ENCODE measurements at places on chromosomes 4 and X. TPM values are rescaled to one million over a fixed set of nuclear protein-coding genes. Genes with fewer than 3 reads are reported as not detected.

GRCh38 chr4:89493367-89493766, 185.8 kb upstream of the GPRIN3 start:
- no peak for DNase-seq

DNA sequence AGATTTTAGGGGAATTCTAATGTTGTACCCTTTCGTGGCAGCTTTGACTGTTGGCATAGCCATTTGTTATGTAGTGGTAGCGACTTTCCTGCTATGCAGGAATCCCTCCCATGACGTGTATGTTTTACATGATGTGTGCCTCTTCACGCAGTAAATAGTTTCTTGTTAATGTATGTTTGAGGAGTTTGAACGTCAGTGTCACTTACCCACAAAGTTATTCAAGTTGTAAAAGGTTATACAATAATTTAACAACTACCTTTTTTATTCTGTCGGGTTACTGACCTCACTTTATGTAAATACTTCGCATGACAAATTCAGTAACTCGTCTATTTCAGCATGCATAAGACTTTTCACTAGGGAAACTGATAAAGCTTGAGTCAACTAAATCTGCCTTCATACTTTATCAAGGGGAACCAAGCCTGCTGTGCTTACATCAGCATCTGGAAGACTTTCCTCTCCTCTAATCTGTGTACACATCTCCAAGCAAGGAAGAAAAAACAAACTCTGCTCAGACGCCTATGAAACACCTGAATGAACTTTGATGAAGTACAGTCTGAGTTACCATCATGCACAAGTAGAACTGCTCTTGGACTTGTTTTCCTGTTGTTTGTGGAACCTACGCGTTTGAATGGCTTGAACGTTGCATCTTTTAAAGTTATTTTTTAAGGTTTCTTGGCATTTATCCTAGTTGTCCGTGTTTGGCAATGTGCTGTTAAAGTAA, 61.2 kb downstream of the SLC9A6 start:
- DNase-seq, result no peak

DNA sequence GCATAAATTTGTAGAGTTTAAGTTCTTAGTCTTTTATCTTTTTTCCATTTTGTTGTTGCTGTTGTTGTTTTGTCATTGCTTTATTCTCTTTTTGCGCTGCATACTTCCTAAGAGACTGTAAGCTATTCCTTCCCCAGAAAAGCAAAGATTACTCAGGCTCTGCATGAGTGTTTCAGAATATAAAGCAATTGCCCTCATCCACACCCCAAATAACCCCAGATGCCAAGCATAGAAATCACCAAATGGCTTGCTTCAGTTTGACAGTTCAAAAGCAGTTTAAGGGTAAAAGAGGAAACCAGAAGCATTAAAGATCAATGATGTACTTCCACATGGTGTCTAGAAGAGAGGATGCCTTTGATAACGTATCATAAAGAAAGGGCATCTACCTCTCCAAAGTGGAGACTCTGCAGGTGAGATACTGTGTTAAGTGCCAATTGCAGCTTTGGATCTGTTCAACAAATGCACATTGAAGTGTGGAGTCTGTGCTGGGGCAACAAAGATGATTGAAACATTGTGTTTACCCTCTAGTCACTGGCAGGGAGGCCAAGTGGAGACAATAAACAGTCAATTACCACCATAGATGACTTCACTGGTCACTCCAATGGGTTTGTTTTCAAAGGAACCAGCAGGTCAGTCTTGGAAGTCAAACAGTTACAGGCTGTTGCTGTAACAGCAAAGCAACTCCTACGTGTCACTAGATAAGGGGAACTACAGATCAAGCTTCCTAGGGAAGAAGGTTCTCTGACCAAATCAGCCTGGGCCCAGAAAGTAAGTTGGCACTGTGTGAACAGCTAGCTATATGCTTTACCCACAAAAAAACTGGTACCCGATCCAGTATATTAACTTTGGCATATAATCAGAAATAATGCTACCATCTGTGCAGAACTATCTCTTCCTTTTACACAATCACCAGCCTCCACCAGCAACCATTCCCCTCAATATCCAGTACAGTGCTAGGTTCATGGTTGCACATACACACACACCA, 40.6 kb upstream of the IL21 start:
- DNase-seq, result no peak

DNA sequence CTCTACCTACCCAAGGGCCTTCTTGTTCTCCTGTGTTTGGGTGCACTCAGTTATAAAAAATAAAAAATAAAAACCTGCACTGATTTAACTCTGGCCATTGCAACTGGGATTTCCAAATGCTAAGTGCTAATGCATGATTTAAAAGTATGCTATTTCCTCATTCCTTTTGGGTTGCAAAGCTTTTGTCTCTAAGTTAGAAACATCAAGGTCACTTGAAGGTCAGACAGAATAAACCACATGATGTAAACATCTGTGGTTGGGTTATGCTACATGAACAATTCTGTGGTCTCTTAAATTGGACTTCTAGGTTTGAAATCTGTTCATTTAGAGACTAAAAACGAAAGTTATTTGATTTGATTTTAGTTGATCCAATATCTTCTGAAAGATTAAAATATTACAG, 1547.4 kb upstream of the TENM3 start:
- no peak for DNase-seq

GRCh38 chr4:54230484-54231418, 1.7 kb downstream of the PDGFRA start:
- DNase-seq, result peak; percentile 11

DNA sequence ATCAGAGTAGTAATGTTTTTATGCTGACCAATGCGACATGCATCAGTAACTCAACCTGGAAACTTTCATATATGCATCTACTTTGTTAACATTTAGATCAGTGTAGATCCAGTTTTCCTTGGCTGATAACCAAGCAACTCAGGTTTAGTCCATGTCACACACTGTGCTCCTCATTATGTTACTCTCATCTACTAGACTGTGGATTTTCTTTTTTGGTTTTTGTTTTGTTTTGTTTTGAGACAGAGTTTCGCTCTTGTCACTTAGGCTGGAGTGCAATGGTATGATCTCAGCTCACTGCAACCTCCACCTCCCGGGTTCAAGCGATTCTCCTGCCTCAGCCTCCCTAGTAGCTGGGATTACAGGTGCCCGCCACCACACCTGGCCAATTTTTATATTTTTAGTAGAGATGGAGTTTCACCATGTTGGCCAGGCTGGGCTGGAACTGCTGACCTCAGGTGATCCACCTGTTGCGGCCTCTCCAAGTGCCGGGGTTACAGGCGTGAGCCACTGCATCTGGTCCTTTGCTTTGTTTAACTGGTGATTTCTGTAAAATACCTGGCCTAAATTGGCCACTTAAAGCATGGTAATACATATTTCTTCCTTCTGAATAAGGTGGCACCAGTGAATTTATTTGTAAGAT, 48.6 kb downstream of the SMARCAD1 start:
- DNase-seq, result no peak

Gene SPATA18
- total RNA-seq, result not detected

Gene ARR3
- not detected for total RNA-seq

Gene AREG
- not detected for total RNA-seq

Gene UGT2B17
- not detected for total RNA-seq

Gene SSX4
- total RNA-seq, result 0.64 TPM

All from myocyte (in vitro differentiated cells).